ENCODE measurements at places on chromosomes 5 and 9.

- no peak for DNase-seq
These were observed 160.6 kb downstream of the ZDHHC21 start for GRCh38 chr9:14532456-14533115.

GRCh38 chr9:133089271-133089671, 27.5 kb downstream of the CEL start:
- no peak for DNase-seq

- no peak for DNase-seq
These were observed 16.6 kb upstream of the TSC1 start for GRCh38 chr9:132961002-132961401.

DNA sequence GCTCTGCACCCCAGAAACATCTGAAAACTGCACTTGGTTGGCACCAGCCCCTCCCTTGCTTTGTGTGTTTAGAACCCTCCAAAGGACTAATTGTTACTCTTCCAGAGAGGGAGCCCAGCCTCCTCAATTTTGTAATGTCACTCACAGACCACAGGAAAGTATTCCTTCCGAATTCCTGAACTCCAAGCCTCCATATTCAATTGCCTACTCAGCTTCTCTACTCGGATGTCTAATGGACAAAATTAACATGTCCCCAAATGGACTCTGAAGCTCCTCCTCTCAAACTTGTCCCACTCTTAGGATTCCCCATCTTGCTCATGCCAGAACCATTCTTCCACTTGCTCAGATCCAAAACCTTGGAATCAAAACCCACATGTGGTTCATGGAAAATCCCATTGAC, 3.9 kb upstream of the TMEM171 start:
- no peak for DNase-seq

- no peak for DNase-seq
These were observed 45.7 kb downstream of the FTMT start for GRCh38 chr5:121897341-121897740.

- no peak for DNase-seq
These were observed 12.5 kb downstream of the ST8SIA4 start for GRCh38 chr5:100890461-100891008.

- DNase-seq: no peak
These were observed 214.6 kb downstream of the SGCD start for GRCh38 chr5:156541582-156541981.

DNA sequence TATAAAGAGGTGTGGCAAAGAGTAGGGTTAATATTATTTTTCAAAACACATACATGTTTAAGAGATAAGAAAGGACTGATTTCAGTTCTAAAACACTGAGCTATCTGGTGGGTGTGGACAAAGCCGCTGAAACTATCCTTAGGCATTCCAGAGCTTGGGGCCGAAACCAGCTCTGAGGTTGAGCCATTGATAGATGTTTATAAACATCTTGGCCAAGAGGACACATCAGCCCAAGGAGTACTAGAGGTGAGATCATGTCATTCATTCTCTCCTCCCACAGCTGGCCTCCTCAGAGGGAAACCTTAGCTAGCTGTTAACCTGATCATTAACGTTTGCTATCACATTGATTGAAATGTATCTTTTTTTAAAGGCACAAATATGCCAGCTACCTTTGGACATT, 89.9 kb downstream of the NLN start:
- no peak for DNase-seq

DNA sequence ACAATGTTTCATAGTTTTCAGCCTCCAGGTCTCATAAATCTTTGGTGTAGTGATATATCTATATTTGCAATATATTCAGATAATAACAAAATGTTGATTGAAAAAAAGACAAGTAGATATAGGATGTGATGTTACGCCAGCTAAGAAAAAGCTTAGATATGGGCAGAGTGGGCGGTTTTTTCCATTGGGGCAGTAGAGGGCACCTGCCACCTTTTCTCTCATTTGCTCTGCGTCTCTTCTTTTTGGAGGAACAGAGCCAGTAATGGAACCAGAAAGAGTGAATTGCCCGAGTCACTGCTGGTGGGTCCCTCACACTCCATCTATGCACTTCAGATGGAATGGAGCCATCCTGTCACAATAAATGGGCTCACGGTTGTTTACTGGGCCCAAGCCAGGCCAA, 62.1 kb upstream of the FANCC start:
- DNase-seq: no peak

DNA sequence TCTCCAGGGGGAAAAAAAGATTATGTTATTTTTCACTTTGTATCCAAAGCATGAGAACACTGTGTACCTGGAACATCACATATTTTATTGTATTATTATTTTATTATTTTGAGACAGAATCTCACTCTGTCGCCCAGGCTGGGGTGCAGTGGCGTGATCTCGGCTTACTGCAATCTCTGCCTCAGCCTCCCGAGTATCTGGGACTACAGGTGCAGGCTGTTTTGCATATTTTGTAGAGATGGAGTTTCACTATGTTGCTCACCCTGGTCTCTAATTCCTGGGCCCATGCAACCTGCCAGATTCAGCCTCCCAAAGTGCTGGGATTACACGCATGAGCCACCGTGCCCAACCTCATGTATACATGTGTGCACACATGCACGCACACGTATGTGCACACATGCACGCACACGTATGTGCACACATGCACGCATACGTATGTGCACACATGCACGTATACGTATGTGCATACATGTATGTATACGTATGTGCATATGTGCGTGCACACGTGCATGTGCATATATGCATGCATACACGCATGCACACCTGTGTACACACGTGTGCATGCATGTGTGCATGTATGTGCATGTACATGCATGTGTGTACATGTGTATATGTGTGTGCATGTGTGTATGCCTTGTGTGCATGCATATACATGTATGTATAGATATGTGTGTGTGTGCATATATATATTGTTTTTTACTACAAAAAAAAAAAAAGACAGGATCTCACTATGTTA, 9.5 kb upstream of the UGCG start:
- DNase-seq: no peak

DNA sequence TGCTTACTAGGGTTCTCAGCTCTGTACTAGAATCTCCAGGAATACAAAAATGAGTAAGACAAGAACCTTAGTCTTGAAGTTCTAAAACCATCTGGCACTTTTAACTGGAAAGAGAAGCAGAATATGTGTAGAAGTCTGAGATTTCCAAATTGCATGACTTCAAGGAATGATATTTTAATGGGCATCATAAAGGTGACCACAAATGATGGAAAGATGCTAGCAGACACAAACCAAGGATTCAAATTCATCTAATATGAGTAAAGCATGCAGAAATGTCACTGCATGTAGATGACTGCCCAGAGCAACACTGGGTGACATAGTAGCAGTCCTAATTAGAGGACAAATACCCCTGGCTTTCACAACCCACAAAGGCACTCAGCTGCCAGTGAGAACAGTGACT, 117.2 kb downstream of the RPS23 start:
- no peak for DNase-seq

GRCh38 chr9:35000535-35001284, 11.2 kb downstream of the DNAJB5 start:
- no peak for DNase-seq

- DNase-seq: peak; percentile 96
These were observed 30.3 kb downstream of the FGF1 start for GRCh38 chr5:142655339-142656267.

DNA sequence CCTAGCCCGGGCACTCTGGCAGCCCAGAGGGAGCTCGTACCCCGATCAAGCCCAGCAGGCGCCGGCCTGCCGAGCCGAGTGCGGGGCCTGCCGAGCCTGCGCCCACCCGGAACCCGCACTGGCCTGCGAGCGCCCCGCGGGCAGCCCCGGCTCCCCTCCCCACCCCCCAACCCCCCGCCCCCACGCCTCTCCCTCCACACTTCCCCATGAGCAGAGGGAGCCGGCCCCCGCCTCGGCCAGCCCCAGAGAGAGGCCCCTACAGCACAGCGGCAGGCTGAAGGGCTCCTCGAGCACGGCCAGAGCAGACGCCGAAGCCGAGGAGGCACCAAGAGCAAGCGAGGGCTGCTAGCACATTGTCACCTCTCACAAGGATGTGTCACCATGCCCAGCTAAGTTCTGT, 36.2 kb upstream of the CCDC180 start:
- peak; percentile 68 for DNase-seq
